ENCODE measurements at places on chromosomes 12 and 14. TPM values are rescaled to one million over a fixed set of nuclear protein-coding genes. Genes with fewer than 3 reads are reported as not detected.

DNA sequence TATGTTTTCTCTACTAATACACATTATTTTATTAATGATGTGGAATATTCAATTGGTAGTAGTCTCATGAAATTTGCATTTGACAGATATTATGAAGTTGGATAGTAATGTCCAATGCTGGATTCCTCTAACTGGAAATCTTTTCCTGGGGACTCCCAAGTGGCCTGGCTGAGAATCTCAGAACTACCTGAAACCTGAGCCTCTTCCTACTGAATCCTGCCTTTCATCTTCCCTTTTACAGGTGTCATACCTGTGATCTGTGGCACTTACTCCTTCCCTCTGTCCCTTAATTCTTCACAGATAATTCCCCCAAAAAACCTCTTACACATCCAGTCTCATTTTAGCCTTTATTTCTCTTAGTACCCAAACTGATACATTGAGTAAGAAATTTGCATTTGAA, 89.7 kb upstream of the MYF6 start:
- no peak for DNase-seq
- H3K4me1 ChIP-seq, result no peaks in the 10 kb centered on the region
- no peak overlapping the region for H3K4me3 ChIP-seq
- no peaks in the 10 kb centered on the region for H3K36me3 ChIP-seq
- no peak overlapping the region for H3K27ac ChIP-seq
- no peaks in the 10 kb centered on the region for H3K27me3 ChIP-seq

- peak; percentile 53 for DNase-seq
- H3K36me3 ChIP-seq, result no peaks in the 10 kb centered on the region
- peak overlapping the region; percentile 87 for H3K27ac ChIP-seq
- H3K27me3 ChIP-seq, result no peaks in the 10 kb centered on the region
Observed at GRCh38 chr12:132955094-132956010, 754 bp downstream of the ZNF605 start.

- H3K36me3 ChIP-seq, result peaks cover 8% of the 10 kb centered on the region
- H3K27ac ChIP-seq, result no peak overlapping the region
- no peaks in the 10 kb centered on the region for H3K27me3 ChIP-seq
Observed at GRCh38 chr14:75697386-75697785, 36.3 kb downstream of the TTLL5 start.

The RTN1 gene
- 0.46 TPM for total RNA-seq

DNA sequence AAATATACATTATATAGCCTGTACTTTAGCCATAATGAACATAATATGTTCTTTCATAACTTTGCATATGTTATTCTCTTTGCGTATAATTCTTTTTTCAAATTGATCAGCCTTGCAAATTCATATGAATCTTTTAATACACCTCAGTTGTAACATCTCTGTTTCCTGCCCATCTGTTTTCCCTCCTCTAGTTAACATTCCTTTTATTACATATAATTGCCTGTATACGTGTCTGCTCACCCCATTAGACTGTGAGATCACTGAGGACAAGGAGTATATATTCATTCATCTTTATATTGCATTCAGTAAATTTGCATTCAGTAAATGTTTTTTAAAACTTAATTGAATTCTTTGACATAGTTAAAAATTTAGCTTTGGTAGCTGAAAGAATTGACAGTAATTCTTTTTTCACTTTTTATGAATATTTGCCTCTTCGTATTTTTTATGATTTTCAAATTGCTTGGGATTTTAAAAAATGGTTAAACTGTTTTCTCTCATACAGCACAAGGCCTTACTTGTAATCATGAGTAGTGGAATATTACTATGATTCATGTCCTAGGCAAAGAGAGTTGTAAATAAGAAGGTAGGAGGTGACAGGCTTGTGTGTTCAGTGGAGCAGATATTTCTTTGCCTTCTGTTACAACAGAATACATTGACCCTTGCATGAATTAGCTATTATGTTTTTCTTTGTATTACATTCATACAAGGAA, 32.8 kb upstream of the KLHL42 start:
- peaks cover 51% of the 10 kb centered on the region for H3K36me3 ChIP-seq
- H3K27me3 ChIP-seq, result no peaks in the 10 kb centered on the region
- no peak overlapping the region for H3K27ac ChIP-seq
- no peak for DNase-seq
- H3K4me1 ChIP-seq, result no peaks in the 10 kb centered on the region

DNA sequence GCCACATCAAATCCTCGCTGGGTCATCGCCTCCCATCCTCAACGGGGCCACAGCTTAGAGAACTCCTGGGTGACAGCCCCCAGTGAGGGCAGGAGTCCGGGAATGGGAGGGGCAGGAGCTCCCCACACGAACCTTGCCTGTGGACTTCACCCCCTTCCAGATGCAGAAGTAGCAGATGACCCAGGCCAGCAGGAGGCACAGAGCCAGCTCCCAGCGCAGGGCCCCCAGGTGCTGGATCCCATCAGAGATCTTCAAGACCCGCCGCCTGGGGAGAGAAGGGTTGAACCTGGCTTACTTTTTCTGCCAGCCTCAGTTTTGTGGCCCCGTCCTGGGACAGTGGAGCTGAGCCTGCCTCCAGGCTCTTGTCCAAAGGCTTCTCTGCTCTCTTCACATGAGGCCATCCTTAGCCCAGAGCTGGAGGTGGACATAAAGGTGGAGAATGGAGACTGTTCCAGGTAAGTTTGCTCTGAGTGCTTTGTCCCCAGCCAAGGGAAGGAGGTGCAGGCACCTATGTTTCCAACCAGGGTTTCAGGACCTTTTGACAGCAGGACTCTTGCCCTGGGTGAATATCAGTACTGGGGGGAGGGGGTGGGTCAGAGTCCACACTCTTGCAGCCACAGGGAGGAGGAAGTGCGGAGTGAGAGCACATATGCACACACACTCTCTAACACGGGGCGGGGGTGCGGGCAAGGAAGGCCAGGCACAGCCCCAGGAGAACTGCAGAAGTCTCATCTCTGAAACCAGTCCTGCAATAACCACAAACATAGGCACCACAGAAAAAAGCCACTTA, 23.3 kb upstream of the SLC6A12 start:
- H3K4me1 ChIP-seq, result peaks cover 11% of the 10 kb centered on the region
- no peak for DNase-seq
- H3K36me3 ChIP-seq, result no peaks in the 10 kb centered on the region
- no peak overlapping the region for H3K27ac ChIP-seq
- no peaks in the 10 kb centered on the region for H3K27me3 ChIP-seq

GRCh38 chr14:62778852-62779251, 266.4 kb downstream of the KCNH5 start:
- no peaks in the 10 kb centered on the region for H3K27me3 ChIP-seq
- H3K4me1 ChIP-seq, result no peaks in the 10 kb centered on the region
- H3K27ac ChIP-seq, result no peak overlapping the region

GRCh38 chr14:35470755-35471154, 63.2 kb upstream of the INSM2 start:
- peak; percentile 14 for DNase-seq
- H3K36me3 ChIP-seq, result no peaks in the 10 kb centered on the region
- H3K27me3 ChIP-seq, result no peaks in the 10 kb centered on the region
- no peak overlapping the region for H3K27ac ChIP-seq
- H3K4me1 ChIP-seq, result no peaks in the 10 kb centered on the region

DNA sequence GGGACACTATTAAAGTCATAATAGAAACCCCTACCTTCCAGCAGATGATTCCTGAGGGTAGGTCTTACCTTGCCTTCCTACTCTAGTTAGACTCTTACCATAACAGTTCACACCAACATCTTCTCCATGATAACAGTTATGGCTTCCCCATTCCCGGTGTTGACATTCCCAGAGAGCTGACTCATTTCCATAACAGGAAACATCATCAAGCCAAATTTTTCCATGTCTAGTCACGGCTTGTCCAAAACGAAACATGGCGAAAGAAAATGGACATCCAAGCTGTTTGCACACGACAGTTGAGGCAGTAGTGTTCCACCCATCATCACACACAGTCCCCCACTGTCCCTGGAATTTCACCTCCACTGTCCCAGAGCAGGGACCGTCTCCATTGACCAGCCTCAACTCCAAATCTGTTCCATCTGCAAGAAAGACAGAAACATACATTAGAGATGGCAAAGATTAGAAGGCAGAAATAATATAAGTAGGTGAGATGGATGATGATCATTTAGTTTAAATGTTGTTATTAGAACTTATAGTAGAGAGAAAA, 10.6 kb downstream of the CD163L1 start:
- no peaks in the 10 kb centered on the region for H3K4me1 ChIP-seq
- no peaks in the 10 kb centered on the region for H3K36me3 ChIP-seq
- H3K4me3 ChIP-seq, result no peak overlapping the region
- DNase-seq, result no peak
- no peak overlapping the region for H3K27ac ChIP-seq

GRCh38 chr12:129269756-129270495, 416.6 kb downstream of the GLT1D1 start:
- no peak overlapping the region for H3K27ac ChIP-seq
- DNase-seq, result no peak
- no peaks in the 10 kb centered on the region for H3K36me3 ChIP-seq

The TCL1B gene
- not detected for total RNA-seq

GRCh38 chr12:26298785-26299621, 103.6 kb downstream of the SSPN start:
- peak overlapping the region; percentile 16 for H3K27ac ChIP-seq
- no peaks in the 10 kb centered on the region for H3K27me3 ChIP-seq
- peak overlapping the region; percentile 31 for H3K4me3 ChIP-seq
- DNase-seq, result peak; percentile 29

DNA sequence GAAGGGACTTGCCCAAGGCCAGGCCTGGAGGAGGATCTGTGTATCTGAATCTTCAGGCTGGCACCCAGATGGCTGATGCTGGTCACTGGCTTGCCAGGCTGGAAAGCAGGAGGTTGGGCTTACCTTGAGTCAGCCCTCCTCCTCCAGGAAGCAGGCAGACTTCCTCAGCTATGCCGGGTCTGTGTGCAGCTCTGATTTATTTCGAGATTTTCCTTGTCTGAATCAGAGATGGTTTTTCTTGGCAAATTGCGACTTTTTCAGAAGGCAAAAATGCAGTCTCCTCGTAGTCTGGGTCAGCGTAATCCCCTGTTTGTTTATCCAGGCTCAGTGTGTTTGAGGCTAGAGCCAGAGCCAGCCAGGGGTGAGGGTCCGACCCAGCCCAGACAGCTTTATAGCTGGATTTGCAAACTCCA, 48.9 kb downstream of the SMOC1 start:
- no peak overlapping the region for H3K27ac ChIP-seq
- no peaks in the 10 kb centered on the region for H3K36me3 ChIP-seq
- DNase-seq, result peak; percentile 26
- no peak overlapping the region for H3K4me3 ChIP-seq
- peaks cover 32% of the 10 kb centered on the region for H3K4me1 ChIP-seq

The CLEC4E gene
- not detected for total RNA-seq

- H3K27ac ChIP-seq, result no peak overlapping the region
- H3K4me3 ChIP-seq, result no peak overlapping the region
- H3K36me3 ChIP-seq, result no peaks in the 10 kb centered on the region
- H3K27me3 ChIP-seq, result 0 out of 2 replicates have a peak, but pooled peaks cover 2% of the 10 kb centered on the region
- no peak for DNase-seq
Observed at GRCh38 chr12:130981074-130981742, 27.5 kb downstream of the ADGRD1 start.

DNA sequence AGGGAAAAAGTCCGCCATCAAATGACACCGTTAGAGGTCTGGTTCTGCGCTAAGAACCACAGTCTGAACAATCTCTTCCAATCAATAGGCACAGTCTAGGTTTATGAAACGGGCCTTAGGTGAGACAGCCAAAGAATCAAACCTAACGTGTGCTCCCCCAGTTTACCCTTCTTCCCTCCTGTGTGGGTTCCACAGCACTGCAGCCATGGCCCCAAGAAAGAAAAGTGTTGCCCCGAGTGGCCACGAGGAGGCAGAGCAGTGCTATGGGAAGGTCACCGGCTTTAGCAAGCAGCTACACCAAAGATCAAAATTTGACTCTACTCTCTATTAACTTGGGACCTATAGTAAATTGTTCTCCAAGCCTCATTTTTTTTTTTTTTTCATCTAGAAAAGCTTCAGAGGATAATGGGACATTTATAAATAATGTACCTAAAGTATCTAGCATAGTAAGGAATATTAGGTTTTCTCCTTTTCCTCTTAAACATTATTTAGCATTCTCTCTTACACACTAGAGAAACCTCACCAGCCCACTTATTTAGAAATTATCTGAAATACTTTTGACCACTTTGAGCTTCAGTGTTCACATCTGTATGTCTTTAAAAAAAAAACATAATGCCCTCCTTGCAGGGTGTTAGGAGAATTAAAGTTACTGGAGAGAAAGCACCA, 70.2 kb upstream of the GPHB5 start:
- no peak overlapping the region for H3K4me3 ChIP-seq
- H3K4me1 ChIP-seq, result no peaks in the 10 kb centered on the region
- no peak overlapping the region for H3K27ac ChIP-seq
- no peaks in the 10 kb centered on the region for H3K27me3 ChIP-seq

GRCh38 chr14:61090432-61091216, 109.6 kb downstream of the SLC38A6 start:
- no peaks in the 10 kb centered on the region for H3K4me1 ChIP-seq
- H3K36me3 ChIP-seq, result peaks cover 3% of the 10 kb centered on the region
- DNase-seq, result no peak
- no peak overlapping the region for H3K4me3 ChIP-seq

The MEG3 gene
- 419 TPM for total RNA-seq

GRCh38 chr12:52975820-52976573, 27.1 kb downstream of the KRT18 start:
- no peaks in the 10 kb centered on the region for H3K36me3 ChIP-seq
- H3K27me3 ChIP-seq, result no peaks in the 10 kb centered on the region
- H3K27ac ChIP-seq, result no peak overlapping the region
- peaks cover 18% of the 10 kb centered on the region for H3K4me1 ChIP-seq
- DNase-seq, result peak; percentile 19

DNA sequence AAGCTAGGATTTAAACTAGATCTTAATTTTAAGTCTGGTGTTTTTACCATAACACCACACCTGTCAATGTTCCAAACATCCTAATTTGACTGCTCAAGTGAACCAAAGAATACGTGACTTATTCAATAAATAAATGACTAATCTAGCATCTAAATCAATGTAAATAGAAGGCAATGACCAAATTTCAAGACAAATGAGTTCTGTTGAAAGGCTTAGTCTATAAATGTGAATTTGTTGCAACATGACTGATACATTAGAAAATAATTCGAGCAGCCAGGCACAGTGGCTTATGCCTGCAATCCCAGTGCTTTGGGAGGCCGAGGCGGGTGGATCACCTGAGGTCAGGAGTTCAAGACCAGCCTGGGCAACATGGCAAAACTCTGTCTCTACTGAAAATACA, 15.1 kb downstream of the ZFC3H1 start:
- peaks cover 63% of the 10 kb centered on the region for H3K36me3 ChIP-seq
- DNase-seq, result no peak
- H3K27ac ChIP-seq, result no peak overlapping the region
- no peaks in the 10 kb centered on the region for H3K27me3 ChIP-seq

DNA sequence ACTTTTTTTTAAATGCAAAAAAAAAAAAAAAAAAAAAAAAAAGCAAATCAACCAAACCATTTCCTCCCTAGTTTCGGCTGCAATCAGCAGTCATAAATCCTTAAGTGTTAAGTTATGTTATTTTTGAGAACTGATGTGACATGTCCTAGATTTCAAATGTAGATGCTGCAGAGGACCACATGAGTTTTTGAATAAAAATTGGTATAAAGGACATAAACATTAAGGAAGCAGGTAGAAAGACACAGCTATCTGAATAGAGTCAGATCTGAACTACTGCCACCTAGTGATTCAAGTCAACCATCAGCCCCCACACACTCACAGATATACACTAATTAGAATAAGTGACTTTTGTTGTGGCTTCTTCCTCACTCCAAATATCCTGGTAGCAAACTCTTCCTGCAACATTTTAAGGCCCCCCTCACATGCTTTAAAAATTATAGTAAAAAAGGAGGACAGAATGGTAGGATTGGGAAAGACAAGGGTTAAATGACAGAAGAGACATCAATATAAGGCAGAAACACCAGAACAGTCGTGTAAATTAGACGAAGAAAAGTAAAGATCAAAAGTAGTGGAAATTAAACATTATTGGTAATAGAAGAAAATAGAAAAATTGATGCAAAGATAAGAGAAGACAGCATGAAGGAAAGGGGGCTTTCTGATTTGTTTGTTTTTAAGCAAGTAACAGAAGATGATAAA, 394.5 kb upstream of the ATP2B1 start:
- H3K4me1 ChIP-seq, result peaks cover 11% of the 10 kb centered on the region
- no peaks in the 10 kb centered on the region for H3K27me3 ChIP-seq
- no peaks in the 10 kb centered on the region for H3K36me3 ChIP-seq

Measured in SJCRH30 (cell line).